Dorsolateral prefrontal cortex (tissue), 122 donors: ENCODE measurements at places on chromosomes 11 and 22. TPM values are rescaled to one million over a fixed set of nuclear protein-coding genes. Genes with fewer than 3 reads are reported as not detected.

Gene LRP4
- total RNA-seq = 243 TPM

Gene LRRC10B
- total RNA-seq = 7.3 TPM

Gene FIBIN
- total RNA-seq = 14.0 TPM

Gene LARGE2
- total RNA-seq = not detected

Gene GGT5
- 20.7 TPM for total RNA-seq

Gene FGF3
- total RNA-seq = not detected

Gene BRMS1
- 20.1 TPM for total RNA-seq

Gene CARD10
- total RNA-seq = 2.5 TPM

Gene OR8D4
- total RNA-seq = not detected
